ENCODE measurements at places on chromosomes 5 and 9. TPM values are rescaled to one million over a fixed set of nuclear protein-coding genes. Genes with fewer than 3 reads are reported as not detected.

DNA sequence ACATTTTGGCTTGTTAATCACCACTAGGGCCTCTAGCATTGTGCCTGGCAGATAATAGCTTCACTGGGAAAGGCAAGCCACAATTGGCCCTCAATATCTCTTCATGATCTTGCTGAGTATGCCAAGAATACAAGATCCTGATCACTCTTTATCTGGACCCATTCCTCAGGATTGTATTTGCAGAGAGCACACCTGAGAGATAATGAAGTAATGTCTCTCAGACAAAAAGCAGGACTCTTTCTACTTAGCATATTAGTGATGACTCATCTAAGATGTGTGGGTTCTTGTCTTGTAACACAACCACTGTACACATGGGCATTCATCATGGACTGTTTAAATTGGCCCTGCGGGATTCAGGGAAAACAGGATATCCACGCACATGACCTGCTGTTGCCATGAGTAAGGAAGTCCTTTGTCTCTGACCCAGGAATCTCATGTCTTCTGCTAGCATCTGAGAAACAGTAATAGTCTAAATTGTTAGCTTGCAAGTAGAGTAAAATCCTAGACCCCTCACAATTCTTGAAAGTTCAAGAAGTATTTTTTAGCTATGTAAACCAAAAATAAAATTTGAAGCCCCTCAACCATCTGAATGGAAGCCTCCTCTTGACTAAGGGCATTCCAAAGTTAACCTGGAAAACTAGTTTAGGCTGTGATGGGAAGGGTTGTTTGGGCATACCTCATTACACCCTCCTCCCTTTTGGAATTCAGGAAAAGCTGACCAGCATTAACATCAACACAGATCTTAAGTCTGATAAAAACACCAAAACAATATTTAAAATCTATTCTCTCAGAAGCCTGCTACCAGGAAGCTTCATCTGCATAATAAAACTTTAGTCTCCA is 28.0 kb upstream of the NFIL3 start:
- H3K27me3 ChIP-seq, result no peaks in the 10 kb centered on the region
- H3K36me3 ChIP-seq, result peaks cover 4% of the 10 kb centered on the region
- H3K4me3 ChIP-seq, result no peak overlapping the region
- DNase-seq, result no peak

- H3K27ac ChIP-seq, result no peak overlapping the region
- DNase-seq, result no peak
- no peak overlapping the region for H3K4me3 ChIP-seq
Measured at GRCh38 chr9:95807326-95807947, 68.1 kb upstream of the ERCC6L2 start.

GRCh38 chr9:106450549-106450948 is 412.4 kb upstream of the ZNF462 start:
- H3K4me3 ChIP-seq, result no peak overlapping the region
- H3K4me1 ChIP-seq, result no peaks in the 10 kb centered on the region
- DNase-seq, result no peak
- H3K27me3 ChIP-seq, result no peaks in the 10 kb centered on the region
- no peaks in the 10 kb centered on the region for H3K36me3 ChIP-seq
- H3K27ac ChIP-seq, result no peak overlapping the region

- no peak for DNase-seq
- no peaks in the 10 kb centered on the region for H3K27me3 ChIP-seq
- H3K4me3 ChIP-seq, result no peak overlapping the region
- no peak overlapping the region for H3K27ac ChIP-seq
Measured at GRCh38 chr5:76664079-76664478, 40.9 kb upstream of the F2RL2 start.

- no peaks in the 10 kb centered on the region for H3K4me1 ChIP-seq
- no peaks in the 10 kb centered on the region for H3K27me3 ChIP-seq
- DNase-seq, result no peak
- no peak overlapping the region for H3K4me3 ChIP-seq
- peaks cover 4% of the 10 kb centered on the region for H3K36me3 ChIP-seq
Measured at GRCh38 chr5:169544264-169544950, 39.2 kb upstream of the SPDL1 start.

Gene OR1J2
- total RNA-seq, result not detected

DNA sequence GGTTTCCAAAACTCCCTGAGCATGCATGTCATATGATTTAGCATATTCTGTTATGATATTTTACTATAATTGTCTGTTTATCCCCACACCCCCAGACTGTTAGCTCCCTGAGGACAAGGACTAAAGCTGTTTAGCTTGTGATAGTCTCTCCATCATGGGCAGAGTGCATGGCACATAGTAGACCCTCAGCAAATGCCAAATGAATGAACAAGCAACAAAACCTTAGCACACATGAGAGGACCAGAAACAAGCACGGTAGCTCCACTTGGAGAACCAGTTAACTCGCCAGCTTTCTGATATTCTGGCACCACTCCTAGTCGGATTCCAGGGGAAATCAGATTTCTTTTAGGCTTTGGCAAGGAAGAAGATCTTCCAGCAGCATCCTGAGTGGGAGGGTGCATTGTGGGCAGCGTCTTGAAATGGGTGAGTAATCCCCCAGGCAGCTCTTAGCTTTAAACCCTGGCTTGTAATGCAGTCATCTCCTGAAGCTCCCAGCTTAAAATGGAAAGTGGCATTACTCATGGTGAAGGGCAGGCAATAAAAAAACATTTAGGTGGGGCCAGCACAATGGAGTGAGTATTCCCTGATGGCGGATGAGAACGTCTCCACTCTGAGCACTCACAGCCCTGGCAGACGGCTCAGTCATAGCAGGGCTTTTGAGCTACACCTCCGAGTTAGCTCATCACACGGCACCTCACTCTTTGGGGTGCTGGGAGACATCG is 41.1 kb downstream of the FGF1 start:
- H3K36me3 ChIP-seq, result no peaks in the 10 kb centered on the region
- no peak for DNase-seq
- peak overlapping the region; percentile 19 for H3K27ac ChIP-seq
- no peaks in the 10 kb centered on the region for H3K27me3 ChIP-seq
- peaks cover 29% of the 10 kb centered on the region for H3K4me1 ChIP-seq

- peaks cover 2% of the 10 kb centered on the region for H3K27me3 ChIP-seq
- peaks cover 7% of the 10 kb centered on the region for H3K4me1 ChIP-seq
- H3K27ac ChIP-seq, result no peak overlapping the region
Measured at GRCh38 chr9:35728041-35728971, 3.7 kb downstream of the TLN1 start.

DNA sequence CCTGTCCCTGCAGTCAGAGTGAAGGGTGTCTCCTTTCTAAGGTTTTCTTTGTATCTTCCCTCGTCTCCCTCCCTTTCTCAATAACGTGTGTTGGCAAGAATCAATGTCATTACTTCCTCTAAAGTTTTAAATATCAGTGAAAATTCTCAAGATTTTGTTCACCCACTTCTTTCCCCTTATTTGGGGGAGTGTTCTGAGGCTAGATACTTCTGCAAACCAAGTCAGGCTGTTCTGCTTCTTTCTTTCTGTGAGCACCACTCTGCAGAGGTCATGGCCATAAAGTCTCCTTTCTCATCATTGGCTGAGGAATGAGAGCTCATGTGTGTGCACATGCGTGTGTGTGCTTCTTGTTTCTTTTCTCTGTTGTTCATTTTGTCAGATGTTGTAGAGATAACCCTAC is 26.6 kb upstream of the SPATA31C2 start:
- peaks cover 3% of the 10 kb centered on the region for H3K36me3 ChIP-seq
- H3K4me3 ChIP-seq, result no peak overlapping the region
- no peak for DNase-seq

Gene RALGDS
- 449 TPM for total RNA-seq

Data from glutamatergic neuron (in vitro differentiated cells).